Astrocyte of the hippocampus (primary cell): ENCODE measurements at places on chromosomes 5 and 9.
A peak's percentile ranks its signal among the peaks of the same experiment; 100 is the strongest.

DNA sequence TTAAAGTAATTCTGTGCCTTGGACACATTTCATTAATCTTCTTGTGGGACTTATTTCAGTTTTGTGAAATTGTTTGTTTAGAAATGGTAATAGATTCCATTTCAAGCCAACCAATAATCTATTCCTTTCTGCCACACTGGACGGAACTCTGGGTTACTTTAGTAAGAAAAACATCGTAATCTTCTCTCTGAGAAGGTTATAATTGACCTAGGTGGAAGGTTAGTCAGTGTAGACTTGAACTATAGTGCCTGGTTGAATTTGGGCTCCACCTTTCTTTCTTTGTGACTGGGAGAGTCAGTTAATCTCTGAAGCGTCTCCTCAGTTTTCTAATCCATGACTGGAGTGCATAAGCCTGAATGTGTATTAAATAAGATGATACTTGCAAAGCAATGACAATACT, 89.7 kb upstream of the PRLR start:
- DNase-seq = no peak

GRCh38 chr5:67190861-67191260, 5.7 kb downstream of the CD180 start:
- peak; percentile 36 for DNase-seq

GRCh38 chr5:39570403-39571027, 145.7 kb upstream of the DAB2 start:
- DNase-seq = peak; percentile 57

DNA sequence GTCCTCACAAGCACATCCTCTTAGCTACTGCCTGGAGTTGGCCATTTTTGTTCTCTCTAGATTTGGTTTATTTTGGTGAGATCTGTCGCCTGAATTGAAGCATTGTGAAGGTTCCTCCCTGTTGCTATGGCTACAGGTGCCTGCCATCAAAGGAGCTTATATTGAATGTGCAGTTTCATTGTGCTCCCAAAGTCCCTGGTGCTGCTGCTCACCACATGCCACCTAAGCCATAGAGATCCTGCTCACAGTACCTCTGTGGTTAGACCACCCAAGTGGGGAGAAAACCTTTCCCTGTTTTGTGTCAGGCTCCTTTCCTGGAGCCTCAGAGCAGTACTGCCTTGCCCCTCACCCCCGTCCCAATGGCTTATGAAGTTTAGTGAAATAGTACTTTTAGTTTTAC, 383.4 kb downstream of the TMEM38B start:
- DNase-seq = no peak

GRCh38 chr5:126096442-126097006, 326.7 kb upstream of the GRAMD2B start:
- no peak for DNase-seq

- DNase-seq = no peak
Observed at GRCh38 chr5:40871177-40871576, 30.0 kb downstream of the CARD6 start.

DNA sequence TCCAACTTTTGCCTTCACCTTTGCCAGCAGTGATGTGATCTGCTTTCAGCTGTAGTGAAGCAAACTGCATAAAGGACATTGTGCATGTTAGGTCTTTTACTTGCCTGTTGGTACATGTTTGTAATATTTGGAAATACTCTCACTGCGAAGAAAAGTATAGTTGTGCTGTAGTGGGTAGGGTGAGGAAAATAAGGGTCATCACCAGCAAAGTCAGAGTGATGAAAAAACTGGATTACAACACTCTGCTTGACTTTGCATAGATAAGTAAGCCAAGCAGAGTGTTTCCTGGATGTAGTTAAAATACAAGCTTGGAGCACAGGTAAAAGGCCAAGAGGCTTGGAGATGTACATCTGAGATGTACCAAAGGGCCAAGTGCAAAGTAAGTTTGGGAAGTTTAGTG, 16.7 kb downstream of the TGFBR1 start:
- no peak for DNase-seq
